ENCODE measurements at places on chromosomes 5 and 9. TPM values are rescaled to one million over a fixed set of nuclear protein-coding genes. Genes with fewer than 3 reads are reported as not detected.

ARSI gene
- not detected for polyA plus RNA-seq

KCNIP1 gene
- not detected for polyA plus RNA-seq

FBXL7 gene
- not detected for polyA plus RNA-seq

DND1 gene
- polyA plus RNA-seq, result 4.3 TPM

SPINK13 gene
- not detected for polyA plus RNA-seq

FAM170A gene
- not detected for polyA plus RNA-seq

NSUN2 gene
- polyA plus RNA-seq, result 58.8 TPM

FOXE1 gene
- not detected for polyA plus RNA-seq

FAM153A gene
- polyA plus RNA-seq, result 1.5 TPM

ALDH1B1 gene
- polyA plus RNA-seq, result 0.56 TPM

PCDHGA11 gene
- polyA plus RNA-seq, result not detected

AK8 gene
- 8.6 TPM for polyA plus RNA-seq

PCDHB11 gene
- not detected for polyA plus RNA-seq

NR2F1-AS1 gene
- not detected for polyA plus RNA-seq

TRIM52 gene
- polyA plus RNA-seq, result 29.9 TPM

SPATA31E1 gene
- not detected for polyA plus RNA-seq

RFESD gene
- polyA plus RNA-seq, result 1.5 TPM

GLRA1 gene
- not detected for polyA plus RNA-seq

OSMR gene
- polyA plus RNA-seq, result not detected

TOR2A gene
- 19.1 TPM for polyA plus RNA-seq

TMC1 gene
- polyA plus RNA-seq, result not detected

HTR4 gene
- not detected for polyA plus RNA-seq

SHROOM1 gene
- 1.1 TPM for polyA plus RNA-seq

PCDHA9 gene
- polyA plus RNA-seq, result not detected

SPEF2 gene
- 0.31 TPM for polyA plus RNA-seq

CD274 gene
- polyA plus RNA-seq, result 1.4 TPM

CCNI2 gene
- 0.04 TPM for polyA plus RNA-seq

SMIM33 gene
- polyA plus RNA-seq, result not detected

NINJ1 gene
- 13.2 TPM for polyA plus RNA-seq

FGFR4 gene
- 2.7 TPM for polyA plus RNA-seq

IFNB1 gene
- polyA plus RNA-seq, result not detected

RRAGA gene
- polyA plus RNA-seq, result 29.5 TPM

C9orf57 gene
- not detected for polyA plus RNA-seq

DMGDH gene
- not detected for polyA plus RNA-seq

NEUROG1 gene
- not detected for polyA plus RNA-seq

STPG3 gene
- polyA plus RNA-seq, result not detected

DCAF10 gene
- polyA plus RNA-seq, result 9.5 TPM

ADRB2 gene
- polyA plus RNA-seq, result 2.6 TPM

PCDHA3 gene
- not detected for polyA plus RNA-seq

SPATA31C1 gene
- polyA plus RNA-seq, result not detected

All from B cell (primary cell).